ENCODE measurements at places on chromosomes 3 and 15.

- DNase-seq: no peak
Observed at GRCh38 chr3:141576744-141577052, 89.9 kb downstream of the RASA2 start.

DNA sequence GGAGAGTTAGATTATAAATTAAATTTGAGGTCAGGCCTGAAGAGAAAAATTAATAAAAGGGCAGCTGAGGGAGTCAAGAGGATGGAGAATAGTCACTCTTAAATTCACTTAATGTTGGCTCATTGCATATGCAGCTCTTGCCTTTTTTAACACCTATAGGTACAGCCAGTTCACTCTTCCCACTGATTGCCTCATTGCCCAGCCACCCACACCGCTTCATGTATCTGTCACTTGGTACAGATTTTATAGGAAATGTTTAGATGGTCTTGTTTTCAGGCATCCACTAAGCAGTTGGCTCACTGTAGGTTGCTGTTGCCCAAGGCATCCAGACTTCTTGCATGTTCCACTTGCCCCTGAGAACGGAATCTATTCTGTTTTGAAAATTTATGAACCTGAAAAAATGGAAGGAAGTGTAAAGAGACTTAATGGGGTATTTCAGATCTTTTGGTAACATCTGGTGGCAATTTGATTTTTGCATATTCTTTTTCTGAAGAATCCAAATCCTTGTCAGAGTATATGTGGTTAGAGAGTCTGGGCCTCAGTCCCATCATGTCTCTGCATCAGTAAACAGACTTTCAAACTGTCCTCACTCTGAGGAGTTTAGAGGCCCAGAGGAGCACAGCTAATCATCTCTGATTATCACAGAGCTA lies 151.9 kb downstream of the RBPMS2 start:
- DNase-seq: no peak

DNA sequence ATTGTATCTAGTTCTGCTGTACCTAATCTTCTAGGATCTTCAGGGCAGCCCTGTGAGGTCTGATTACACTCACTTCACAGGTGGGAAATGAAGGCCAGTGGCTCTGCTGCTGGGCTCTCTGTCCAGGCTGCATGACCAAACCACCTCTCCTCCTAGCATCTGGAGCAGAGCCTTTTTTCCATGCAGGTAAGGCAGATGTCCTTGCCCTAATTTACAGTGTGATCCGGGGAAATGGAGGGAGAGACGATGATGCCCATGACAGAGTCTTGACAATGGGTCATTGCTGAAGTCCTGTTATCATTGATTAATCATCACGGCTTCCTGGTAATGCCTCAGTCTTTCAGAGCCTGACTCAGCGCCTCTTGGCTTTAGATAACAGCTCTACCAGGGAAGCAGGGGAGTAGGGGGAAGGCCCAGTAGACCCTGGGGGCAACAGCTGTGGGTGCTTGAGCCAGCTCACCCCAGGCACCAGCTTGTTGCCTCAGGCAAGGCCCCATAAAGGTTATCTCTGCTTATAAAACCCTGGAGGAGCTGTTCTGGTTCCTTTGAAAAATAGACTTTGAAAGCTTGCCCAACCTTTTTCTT lies 153.4 kb downstream of the GABRG3 start:
- no peak for DNase-seq

- no peak for DNase-seq
Observed at GRCh38 chr3:32421185-32421584, 29.5 kb downstream of the CMTM7 start.

GRCh38 chr3:13013994-13014754 lies 59.1 kb downstream of the IQSEC1 start:
- DNase-seq: no peak

- no peak for DNase-seq
Observed at GRCh38 chr15:35630985-35631384, 85.0 kb upstream of the DPH6 start.

DNA sequence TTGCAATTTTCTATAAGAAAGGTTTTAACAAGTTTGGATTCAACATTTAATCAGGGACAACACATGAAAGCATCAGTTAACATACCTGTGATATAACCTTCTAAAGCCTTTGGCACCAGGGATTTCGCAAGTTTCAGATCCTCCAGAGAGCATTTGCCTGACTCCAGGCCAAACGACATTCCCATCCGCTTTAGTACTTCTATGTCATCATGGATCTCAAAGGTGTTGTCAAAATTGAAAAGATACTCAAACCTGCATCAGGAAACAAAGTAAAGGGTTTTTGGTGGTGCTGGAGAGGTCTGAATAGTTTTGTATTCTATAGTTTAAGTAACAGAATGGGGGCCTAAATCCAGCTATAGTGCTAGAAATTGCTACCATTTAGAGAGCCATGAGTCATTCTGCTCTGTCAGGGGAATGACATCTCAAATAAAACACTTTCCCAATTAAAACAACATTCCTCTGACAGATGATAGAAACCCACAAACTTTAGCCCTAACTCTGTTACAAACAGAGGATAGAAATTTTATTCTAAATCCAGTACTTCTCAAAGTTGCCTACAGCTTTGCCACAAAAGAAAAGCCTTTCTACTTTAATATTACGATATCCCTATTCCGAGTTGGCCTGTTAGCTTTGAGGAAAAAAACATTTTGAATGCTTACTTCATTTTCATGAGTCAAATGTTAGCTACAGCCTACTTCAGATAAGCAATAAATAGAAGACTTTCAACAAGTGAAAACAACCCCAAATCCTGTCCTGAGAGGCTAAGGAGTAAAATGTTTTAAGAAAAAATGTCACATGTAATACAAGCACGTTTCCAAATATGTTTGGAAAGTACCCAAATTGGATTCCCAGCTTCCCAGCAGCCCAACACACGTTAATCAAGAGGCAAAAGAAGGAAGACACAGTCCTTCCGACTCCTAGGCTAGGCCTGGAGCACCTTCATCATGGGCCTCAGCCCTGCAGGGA lies 83.4 kb downstream of the ATP1B3 start:
- no peak for DNase-seq

GRCh38 chr3:25973122-25973521 lies 183.2 kb downstream of the OXSM start:
- DNase-seq: no peak

DNA sequence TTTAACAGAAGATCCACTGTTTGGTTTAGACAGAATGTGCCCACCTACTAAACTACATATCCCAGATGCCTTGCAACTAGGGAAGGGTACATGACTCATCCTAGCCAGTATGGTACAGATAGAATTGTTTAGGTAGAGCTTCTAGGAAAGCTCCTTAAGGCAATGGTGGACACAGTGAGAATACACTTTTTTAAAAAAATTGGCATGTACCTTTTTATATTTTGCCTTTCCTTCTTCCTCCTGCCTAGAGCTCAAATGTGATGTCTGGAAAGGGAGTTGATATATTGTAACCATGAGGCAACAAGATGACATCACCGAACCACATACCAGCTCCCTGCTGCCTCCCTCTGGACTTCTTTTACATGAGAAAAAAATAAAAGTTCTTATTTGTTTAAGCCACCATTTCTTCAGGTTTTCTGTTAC lies 14.4 kb upstream of the C3orf80 start:
- peak; percentile 7 for DNase-seq

GRCh38 chr3:38003371-38003816 lies 12.8 kb downstream of the VILL start:
- DNase-seq: peak; percentile 19

- DNase-seq: no peak
Observed at GRCh38 chr3:192843723-192844485, 73.8 kb downstream of the MB21D2 start.

GRCh38 chr3:134600206-134600605 lies 50.6 kb downstream of the KY start:
- no peak for DNase-seq

DNA sequence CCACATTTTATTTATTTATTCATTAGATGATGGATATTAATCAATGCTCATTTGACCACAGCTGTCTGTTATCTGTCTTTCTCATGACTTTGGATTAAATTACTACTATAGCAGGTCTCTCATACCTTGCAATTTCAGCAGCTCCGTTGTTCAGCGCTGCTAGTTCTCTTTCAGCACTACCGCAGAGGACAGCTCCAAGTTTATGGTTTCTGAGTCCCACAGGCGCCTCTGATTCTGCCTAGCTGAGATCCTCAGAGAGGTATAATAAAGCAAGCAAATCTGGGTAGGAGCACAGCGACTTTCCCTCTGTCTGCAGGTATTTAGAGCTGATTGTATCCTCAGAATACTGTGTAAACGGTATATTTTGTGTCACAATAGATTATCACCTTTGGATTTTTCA lies 204.9 kb downstream of the CNTN4 start:
- peak; percentile 1 for DNase-seq

DNA sequence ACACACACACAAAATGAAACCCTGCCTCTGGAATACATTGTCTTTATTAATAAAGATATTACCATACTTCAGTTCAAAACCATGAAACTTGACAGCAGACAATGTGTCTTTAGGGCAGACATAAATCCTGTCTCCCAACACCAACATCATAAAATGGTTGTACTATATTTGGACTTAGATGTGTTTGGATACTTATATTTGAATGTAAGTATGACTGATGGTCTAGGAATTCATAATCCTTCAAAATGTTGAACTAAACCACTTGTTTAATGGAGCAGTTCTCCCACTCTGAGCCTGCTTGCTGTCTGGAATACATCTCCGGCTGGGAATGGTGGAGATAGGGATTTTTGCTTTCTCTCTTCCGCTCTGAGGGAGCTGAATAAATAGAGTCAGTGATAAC lies 10.6 kb downstream of the FBN1 start:
- DNase-seq: no peak

DNA sequence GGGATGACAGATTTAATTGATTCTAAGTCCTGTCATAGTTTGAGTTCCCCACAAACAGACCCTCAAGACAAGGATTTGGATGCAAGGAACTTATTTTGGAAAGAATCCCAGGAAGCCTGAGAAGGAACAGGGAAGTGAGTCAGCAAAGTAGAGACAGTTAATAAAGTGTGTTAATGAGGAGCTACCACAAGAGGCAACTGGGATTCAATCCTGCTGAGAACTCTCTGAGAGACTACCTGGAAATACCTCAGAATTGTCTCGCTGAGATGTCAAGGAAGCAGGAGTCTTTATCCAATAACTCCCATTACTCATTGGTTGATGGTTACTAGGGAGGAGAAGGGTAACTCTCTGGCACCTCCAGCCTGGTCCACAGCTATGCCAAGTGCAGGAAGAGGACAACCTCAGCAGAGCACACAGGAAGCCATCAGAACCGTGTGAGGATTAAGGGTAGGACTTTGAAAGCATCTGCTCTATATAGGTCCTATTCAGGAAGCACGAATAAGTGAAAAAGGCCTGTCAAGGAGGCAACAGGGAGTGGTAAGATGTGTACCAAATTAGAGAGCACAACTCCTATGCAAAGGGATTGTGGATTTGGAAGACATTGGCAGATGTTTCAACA lies 311.1 kb upstream of the KCNH8 start:
- DNase-seq: no peak

DNA sequence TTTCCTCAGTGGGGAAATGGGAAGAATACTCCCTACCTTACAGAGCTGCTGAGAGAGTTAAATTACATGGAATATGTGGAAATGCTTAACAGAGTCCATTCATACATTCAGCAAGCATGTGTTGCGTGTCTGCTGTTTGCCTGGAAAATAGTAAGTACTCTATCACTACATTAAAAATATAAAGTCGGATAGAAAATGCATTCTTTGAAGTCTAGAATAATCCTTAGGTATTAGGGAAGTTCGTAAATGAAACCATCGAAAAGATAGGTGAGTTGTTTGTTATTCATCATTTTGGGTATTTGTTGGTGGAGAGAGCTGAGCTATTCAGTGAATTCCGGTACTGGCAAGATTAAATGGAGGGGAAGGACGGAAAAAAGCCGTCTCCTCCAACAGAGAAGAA lies 200.1 kb downstream of the OPA1 start:
- DNase-seq: no peak

- DNase-seq: no peak
Observed at GRCh38 chr15:96038650-96039049, 291.9 kb upstream of the NR2F2 start.

DNA sequence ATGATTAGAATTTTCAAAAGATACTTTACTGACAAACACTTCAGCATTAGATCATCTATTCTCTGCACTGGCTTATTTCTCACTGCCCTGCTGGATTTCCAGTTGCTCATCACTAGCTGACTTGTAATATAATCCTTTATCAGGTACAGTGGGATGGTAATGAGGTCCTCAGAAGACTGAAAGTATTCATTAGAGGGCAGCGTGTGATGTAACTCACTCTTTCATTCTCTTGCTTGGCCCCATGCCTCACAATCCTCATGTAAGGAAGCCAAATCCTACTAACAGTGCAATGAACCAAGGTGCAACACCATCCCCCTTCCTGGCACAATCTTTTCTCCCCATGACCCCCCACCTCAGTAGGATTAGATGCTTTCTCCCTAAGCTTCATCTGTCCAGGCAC lies 289.9 kb downstream of the CTNNB1 start:
- no peak for DNase-seq

- no peak for DNase-seq
Observed at GRCh38 chr3:27560484-27561056, 76.4 kb upstream of the SLC4A7 start.

GRCh38 chr3:132346841-132347736 lies 29.9 kb downstream of the ACP3 start:
- DNase-seq: no peak

GRCh38 chr3:114152519-114153151 lies 26.2 kb downstream of the DRD3 start:
- DNase-seq: peak; percentile 71

DNA sequence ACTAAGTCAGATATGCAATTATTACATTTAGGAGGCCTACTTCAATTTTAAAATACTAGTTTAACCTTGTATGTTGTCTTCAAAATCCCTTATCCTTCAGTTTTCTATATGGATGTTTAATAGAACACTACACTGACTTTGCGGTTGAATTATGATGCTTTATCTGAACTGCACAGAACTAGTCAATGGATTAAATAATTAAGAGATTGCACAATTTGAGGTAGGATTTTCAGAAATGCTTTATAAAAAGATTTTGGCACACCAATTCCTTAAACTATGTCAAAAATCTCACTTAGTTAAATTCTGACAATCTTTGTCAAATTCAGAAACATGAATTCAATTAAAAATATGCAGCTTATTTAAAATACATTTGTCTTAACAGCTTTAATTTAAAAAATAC lies 28.1 kb downstream of the ATOSA start:
- DNase-seq: no peak

DNA sequence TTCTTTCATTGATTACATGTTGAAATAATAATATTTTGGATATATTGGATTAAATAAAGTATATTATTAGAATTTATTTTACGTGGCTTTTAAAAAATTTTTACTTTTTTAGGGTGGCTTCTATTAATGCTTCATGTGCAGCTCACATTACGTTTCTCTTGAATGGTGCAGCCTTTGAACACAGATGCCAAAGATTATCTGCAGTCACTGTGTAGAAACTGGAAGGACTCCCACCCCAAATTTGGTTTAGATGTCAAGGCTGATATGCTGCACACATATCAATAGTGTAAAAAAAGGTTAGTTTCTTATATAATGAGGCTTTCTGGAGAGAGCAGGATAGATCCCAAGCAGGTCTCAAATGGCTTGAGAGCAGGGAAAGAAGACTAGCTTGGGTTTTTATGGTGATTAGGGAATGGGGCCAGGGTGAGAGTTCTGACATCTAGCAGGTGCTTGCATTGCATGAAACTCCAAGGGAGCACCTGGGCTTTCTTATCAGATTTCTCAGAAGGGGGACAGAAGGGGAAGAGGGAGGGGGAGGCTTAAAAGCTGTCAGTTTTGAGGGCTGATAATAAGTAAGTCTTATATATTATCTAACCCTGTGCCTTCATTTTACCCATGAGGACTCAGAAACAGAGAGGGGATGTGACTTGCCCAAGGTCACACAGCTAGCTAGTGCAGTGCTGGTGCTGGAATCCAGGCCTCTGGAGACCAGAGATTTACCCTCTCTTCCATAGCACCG lies 89.6 kb downstream of the CHST2 start:
- DNase-seq: no peak

Measured in LoVo (cell line).